ENCODE measurements at places on chromosomes 7 and 10. TPM values are rescaled to one million over a fixed set of nuclear protein-coding genes. Genes with fewer than 3 reads are reported as not detected.

The UNCX gene
- not detected for total RNA-seq

The MCU gene
- total RNA-seq, result 23.7 TPM

The C10orf105 gene
- 0.09 TPM for total RNA-seq

The CNOT4 gene
- 21.6 TPM for total RNA-seq

The STEAP1B gene
- total RNA-seq, result 22.0 TPM

The NHLRC2 gene
- total RNA-seq, result 23.1 TPM

The BLNK gene
- total RNA-seq, result not detected

The MYO3A gene
- total RNA-seq, result not detected

The LLCFC1 gene
- not detected for total RNA-seq

The DGKB gene
- not detected for total RNA-seq

The OGDHL gene
- total RNA-seq, result 1.8 TPM

The CISD1 gene
- 82.7 TPM for total RNA-seq

The CARD11 gene
- total RNA-seq, result 11.4 TPM

The ASIC3 gene
- 2.9 TPM for total RNA-seq

The LRRN3 gene
- total RNA-seq, result 0.35 TPM

The ACBD7 gene
- 0.60 TPM for total RNA-seq

The ARHGEF35 gene
- 0.22 TPM for total RNA-seq

The EN2 gene
- total RNA-seq, result not detected
